ENCODE measurements at places on chromosomes 3 and 15. TPM values are rescaled to one million over a fixed set of nuclear protein-coding genes. Genes with fewer than 3 reads are reported as not detected.
A peak's percentile ranks its signal among the peaks of the same experiment; 100 is the strongest.

- DNase-seq = no peak
Measured at GRCh38 chr3:71421475-71421819, 162.1 kb downstream of the FOXP1 start.

- no peak for DNase-seq
Measured at GRCh38 chr3:171775943-171776342, 34.3 kb downstream of the PLD1 start.

- no peak for DNase-seq
Measured at GRCh38 chr15:49644364-49644794, 23.5 kb downstream of the DTWD1 start.

- no peak for DNase-seq
Measured at GRCh38 chr3:4674216-4674615, 181.1 kb downstream of the ITPR1 start.

DNA sequence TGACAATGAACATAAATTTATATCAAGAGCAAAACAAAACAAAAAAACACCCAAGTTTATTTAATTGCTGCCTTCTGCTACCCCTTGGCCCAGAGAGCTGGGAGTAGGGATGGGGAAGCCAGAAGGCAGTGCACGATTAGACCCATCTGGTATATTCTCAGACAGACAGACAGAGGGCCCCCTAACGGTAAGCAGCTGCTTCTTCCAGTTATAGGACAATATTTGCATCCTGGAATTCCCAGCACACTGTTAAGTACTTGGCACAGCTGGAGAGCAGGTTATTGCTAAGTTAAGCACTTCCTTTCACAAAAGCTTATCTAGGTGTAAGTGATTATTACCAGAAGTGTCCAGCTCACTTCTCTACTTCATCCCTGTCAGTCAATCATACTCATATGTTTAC is 39.3 kb downstream of the C2CD4B start:
- no peak for DNase-seq

DNA sequence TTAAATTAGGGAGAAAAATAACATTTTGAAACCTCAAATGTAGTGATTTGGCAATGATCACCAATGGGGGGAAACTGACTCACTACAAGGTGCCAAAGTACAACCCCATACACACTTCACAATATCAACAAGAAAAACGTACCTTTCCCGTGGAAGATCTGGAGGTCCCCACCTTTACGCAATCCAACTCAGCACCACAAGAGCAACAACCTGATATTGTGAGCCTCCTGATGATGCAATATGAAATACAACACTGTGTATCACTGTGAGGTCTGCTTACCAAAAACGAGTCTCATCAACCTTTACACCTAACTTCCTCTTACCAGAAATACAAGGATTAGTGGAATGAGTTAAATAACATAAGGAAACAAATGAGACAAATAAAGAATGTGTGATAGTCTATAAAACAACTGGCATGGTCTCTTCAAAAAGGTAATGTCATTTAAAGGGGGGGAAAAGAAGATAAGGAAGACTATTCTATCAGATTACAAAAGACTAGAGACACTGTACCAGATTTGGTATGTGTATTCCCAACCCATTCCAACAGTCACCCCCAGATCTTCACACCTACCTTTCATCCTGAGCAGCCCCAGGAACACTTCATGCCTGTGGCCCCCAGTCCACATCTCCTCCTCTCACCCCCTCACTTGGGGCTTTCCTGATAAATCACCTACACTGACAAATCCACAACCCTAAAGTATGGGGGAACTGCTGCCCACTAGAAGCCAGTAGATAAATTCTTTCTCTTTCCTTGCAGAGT is 27.7 kb downstream of the DLG1 start:
- DNase-seq = no peak

DNA sequence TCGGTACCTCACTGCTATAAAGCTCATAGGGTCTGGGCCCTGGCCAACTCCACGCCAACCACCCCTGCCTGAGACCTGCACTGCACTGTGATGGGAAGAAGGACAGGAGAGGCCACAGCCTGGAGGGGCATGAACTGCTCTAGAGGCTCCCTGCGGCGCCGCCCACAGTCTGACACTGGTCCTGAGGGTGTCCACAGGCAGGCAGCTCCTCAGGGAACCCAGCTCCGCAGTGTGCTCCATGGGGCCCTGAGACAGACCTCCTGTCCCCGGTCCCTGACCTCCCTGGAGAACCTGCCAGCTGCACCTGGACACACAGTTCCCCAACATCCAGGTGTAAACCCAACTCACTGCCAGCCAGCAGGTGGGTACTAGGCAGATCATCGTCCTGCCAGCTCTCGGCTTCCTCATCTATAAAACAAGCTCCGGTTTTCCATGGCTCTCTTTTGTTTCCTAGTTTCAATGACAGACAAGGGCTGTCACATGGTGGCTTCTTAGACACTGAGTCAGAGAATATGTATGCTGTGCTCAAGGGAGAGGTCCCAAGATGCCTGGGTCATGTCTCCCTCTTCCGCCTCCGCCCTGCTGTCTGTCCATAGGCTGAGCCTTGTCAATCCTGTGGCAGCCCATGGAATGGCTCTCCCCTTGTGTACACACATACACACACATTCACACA is 5.1 kb upstream of the HAPLN3 start:
- DNase-seq = no peak

- no peak for DNase-seq
Measured at GRCh38 chr15:81002009-81002330, 1.2 kb downstream of the TLNRD1 start.

GRCh38 chr3:172697558-172697957 is 13.3 kb downstream of the NCEH1 start:
- DNase-seq = no peak

- no peak for DNase-seq
Measured at GRCh38 chr3:132659000-132659364, 627 bp downstream of the ACAD11 start.

GRCh38 chr3:146067048-146067447 is 93.9 kb downstream of the PLOD2 start:
- no peak for DNase-seq

- DNase-seq = no peak
Measured at GRCh38 chr15:65579762-65580161, 31.2 kb downstream of the INTS14 start.

DNA sequence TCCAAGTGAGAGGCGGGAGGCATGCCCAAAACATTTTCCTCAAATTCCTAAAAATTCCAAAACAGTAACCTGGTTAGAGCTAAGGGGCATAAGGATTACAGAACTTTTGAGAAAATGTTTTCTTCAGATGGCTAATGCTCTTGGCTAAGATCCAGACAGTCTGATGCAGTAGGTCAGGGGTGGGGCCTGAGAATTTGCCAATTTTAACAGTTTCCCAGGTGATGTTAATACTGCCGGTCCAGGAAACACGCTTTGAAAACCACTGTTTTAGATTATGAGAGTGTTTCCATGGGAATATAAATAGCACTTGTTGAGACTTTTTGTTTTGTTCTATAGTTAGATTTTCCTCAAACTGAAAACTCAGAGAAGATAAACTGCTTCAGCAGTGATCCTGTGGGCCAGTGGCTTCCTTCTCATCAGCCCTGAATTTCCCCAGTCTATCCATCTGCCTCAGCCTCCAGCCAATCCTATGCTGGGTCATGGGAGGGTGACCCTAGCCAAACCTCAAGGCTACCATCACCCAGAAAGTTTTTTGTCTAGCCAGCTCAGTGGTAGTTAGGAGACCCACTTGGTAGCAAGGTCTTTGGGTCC is 71.6 kb upstream of the ACP3 start:
- no peak for DNase-seq

DNA sequence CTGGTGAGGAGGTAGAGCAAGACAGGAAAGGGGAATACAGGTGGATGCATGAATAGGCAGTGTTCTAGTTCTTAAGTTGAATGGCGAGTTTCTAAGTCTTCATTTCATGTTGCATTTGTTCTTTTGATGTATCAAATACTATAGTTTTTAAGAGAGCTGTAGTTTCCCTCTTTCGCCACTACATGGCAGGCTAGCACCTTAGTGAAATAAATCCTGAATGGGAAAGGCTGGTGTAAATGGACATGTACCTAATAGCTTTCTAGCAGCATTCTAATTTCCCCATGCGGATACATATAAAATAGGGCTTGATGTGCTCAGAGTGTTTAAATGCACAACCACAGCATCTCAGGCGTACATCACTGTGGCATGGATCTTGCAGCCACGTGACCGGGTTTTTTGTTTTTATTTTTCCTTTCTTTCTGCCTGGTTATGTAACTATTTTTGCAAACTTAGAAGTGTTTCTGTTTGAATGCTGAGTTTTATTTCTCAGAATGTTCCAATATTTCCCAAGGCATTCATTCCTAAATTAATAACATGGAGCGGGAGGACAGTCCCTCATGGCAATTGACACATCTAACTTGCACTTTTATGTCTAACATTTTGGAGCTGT is 23.5 kb upstream of the CLN6 start:
- DNase-seq = no peak

GRCh38 chr3:53194210-53195065 is 33.4 kb downstream of the PRKCD start:
- peak; percentile 87 for DNase-seq

DNA sequence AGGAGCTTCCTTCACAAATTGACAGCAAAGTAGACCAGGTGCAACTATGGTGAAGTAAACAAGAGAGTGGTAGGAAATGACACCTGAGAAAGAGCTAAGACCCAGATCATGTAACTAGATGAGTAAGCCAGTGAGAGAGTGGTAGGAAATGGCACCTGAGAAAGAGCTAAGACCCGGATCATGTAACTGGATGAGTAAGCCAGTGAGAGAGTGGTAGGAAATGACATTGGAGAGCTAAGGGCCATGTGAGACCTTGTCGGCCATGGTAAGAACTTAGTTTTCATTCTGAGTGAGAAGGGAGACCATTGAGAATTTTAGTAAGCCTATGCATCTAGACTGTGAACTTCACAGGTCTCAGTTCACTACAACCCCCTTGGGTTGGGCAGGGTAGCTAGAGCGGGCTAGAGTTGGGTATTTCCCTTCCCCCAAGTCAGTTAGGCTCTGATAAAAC is 5.4 kb upstream of the SENP7 start:
- no peak for DNase-seq

DNA sequence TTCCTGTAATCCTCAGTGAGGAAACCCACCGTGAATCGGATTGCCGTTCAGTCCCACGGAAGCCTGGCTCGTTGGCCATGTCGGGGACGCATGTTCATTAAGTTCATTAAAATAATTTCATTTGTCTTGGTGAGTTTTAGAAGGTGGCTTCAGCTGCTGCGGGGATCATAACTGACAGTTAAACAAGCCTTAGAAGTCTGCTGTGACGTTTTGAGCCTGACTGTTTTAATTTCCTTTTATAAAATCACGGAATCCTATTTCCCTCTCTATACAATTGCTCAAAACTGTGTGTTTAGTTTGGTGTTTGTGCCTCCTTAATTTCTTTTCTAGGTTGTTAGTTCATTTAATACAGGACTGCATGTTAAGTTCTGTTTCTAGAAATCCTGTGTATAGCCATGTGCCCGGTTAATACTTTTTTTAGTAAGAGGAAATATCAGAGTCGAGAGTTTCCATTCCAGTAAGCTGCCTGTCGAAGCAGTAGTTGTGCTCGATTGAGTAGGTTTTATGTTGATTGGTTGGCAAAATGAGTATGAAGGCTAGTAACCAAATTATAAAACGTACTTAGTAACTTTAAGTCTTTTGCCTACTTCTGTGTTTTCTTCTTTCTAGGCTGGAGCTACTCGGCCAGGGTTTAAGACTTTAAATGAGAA is 705 bp downstream of the NIPA2 start:
- no peak for DNase-seq

GRCh38 chr3:18716821-18717220 is 291.7 kb upstream of the SATB1 start:
- DNase-seq = no peak

- peak; percentile 60 for DNase-seq
Measured at GRCh38 chr15:90210593-90210992, 9.5 kb downstream of the SEMA4B start.

- no peak for DNase-seq
Measured at GRCh38 chr15:70770863-70771262, 7.5 kb upstream of the UACA start.

GRCh38 chr3:30696896-30697295 is 90.5 kb downstream of the TGFBR2 start:
- DNase-seq = no peak

- DNase-seq = peak; percentile 45
Measured at GRCh38 chr15:77002954-77003912, 8.3 kb downstream of the PSTPIP1 start.

GRCh38 chr3:113057117-113057516 is 66.3 kb downstream of the GTPBP8 start:
- no peak for DNase-seq

GRCh38 chr3:162738784-162739183 is 1242.2 kb downstream of the OTOL1 start:
- DNase-seq = no peak

DNA sequence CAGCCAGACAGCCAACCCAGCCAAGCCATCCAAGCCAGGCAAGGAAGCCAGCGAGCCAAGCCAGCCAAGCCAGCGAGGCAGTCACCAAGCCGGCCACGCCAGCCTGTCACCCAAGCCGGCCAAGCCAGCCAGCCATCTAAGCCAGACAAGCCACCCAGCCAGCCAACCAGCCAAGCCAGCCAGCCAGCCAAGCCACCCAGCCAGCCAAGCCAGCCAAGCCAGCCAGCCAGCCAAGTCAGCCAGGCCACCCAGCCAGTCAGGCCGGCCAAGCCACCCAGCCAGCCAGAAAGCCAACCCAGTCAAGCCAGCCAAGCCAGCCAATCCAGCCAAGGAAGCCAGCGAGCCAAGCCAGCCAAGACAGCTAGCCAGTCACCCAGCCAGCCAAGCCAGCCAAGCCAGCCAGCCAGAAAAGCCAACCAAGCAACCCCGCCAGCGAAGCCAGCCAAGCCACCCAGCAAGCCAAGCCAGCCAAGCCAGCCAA is 201.2 kb downstream of the GOLGA6L6 start:
- peak; percentile 89 for DNase-seq

DNA sequence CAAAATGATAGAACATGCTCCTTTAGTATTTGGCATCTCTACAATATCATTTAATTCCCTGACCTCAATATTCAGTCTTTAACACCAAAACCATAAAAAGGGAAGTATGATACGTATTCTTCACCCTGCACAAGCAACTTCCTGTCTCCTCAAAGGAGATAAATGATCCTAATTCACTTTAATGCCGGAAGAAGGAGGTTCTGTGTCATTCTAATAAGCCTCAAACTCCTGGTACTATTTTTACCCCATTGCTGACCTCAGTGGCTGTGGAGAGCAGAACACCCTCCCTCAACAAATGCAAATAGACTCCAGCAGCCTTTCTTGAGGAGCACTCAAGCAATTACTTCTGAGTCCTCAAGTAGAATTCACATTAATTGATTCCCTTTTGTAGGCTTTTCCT is 173.3 kb downstream of the TMEM108 start:
- DNase-seq = no peak

GRCh38 chr3:17535274-17535673 is 207.2 kb downstream of the TBC1D5 start:
- no peak for DNase-seq

Gene FBXW12
- not detected for total RNA-seq

Gene RLBP1
- total RNA-seq = not detected

Gene CCDC80
- 179 TPM for total RNA-seq

Gene KNG1
- 0.53 TPM for total RNA-seq

Gene FRMD5
- 88.6 TPM for total RNA-seq

Gene SRGAP3
- 2.7 TPM for total RNA-seq

Gene RNU5B-1
- 16.9 TPM for total RNA-seq

Gene RASGRF1
- 0.12 TPM for total RNA-seq

Gene CXCR6
- total RNA-seq = 0.33 TPM

Gene SPESP1
- total RNA-seq = 5.3 TPM

Gene NTRK3
- total RNA-seq = 4.6 TPM

Gene XCR1
- not detected for total RNA-seq

Gene TMC3
- not detected for total RNA-seq

Gene SLC25A26
- total RNA-seq = 23.9 TPM

Gene TBCCD1
- 8.4 TPM for total RNA-seq

Gene CCDC54
- total RNA-seq = not detected

Gene ITPR1
- 39.5 TPM for total RNA-seq

Gene PDZRN3
- total RNA-seq = 49.8 TPM

Gene HDAC11
- 37.2 TPM for total RNA-seq
